Activated CD4-positive, alpha-beta T cell treated with anti-CD3 and anti-CD28 coated beads for 48 hours (primary cell): ENCODE measurements at places on chromosomes 7 and 10.
A peak's percentile ranks its signal among the peaks of the same experiment; 100 is the strongest.

DNA sequence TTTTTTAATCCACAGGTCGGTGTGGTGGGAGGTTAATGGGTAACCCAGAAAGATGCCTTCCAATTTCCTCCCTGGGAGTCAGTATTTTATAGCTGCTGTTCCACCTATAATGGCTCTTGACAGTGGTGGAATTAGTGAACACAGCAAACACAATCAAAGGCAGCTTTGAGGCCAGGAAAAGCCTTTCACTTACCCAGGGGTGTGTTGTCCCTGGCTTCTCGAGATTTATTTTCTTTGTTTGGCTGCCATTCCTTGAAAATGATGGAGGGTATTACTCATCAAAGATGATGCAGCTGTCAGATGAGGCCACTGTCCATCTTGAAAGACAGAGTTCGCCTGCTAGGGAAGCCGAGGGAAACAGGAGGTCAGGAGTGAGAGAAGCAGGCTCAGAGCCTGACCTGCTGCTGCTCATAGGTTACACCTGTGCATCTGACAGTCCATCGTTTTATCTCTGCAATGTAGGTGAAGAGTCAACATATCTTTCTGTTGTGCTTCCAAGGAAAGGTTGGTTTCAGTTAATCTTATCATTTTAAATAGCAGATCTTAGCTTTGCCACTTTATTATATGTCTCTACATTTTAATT is 221.6 kb downstream of the XPNPEP1 start:
- no peak for DNase-seq

DNA sequence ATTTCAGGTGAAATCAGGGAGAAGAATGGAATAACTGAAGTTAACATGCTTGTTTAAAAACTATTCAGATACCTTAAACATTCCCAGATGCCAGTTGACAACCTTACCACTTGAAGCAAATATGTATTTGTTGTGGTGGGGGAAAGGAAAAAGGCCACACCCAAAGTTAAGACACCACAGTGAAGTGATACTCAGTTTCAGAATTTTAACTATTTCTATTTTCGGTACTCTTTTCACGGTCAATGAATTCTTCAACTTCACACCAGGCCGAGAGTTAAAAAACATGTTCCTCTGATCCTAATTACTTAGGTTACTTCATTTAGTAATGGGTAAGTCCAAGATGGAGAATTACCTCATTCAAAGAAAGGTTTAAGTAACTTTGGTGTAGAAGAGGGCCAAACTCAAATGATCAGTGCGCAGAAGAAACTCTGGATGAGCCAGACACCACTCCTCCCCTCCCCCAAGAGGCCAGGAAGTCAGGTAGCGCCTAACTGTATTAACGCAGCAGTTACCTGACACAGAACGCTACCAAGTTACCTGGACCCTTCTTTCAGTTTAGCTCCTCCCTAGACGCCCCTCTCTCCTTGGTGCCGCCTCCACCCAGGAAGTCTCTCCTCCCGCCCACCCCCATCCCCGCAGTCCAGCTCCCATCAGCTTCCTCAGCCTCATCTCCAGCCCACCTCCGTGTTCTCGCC is 700 bp downstream of the MTPN start:
- peak; percentile 44 for DNase-seq

GRCh38 chr7:105327201-105327600 is 61.5 kb downstream of the SRPK2 start:
- DNase-seq = no peak

DNA sequence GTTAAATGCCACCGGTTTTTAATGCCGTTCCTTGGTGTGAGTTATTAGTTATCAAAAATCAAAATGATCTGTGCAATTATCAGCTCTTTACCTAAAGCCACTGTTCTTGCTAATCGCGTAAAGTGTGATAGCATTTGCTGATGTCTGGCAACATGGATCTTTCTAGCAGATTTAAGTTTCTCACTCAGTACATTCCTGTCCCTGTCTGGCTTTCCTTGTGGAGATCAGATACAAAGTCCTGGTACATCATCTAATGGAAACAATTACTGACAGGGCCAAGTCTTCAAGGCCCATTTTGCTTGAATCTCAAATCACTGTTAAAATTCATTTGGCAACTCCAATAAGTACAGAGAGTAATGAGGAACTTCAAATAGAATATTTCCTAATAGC is 755.7 kb downstream of the AUTS2 start:
- no peak for DNase-seq

GRCh38 chr10:1517684-1518083 is 219.6 kb downstream of the ADARB2 start:
- DNase-seq = no peak

DNA sequence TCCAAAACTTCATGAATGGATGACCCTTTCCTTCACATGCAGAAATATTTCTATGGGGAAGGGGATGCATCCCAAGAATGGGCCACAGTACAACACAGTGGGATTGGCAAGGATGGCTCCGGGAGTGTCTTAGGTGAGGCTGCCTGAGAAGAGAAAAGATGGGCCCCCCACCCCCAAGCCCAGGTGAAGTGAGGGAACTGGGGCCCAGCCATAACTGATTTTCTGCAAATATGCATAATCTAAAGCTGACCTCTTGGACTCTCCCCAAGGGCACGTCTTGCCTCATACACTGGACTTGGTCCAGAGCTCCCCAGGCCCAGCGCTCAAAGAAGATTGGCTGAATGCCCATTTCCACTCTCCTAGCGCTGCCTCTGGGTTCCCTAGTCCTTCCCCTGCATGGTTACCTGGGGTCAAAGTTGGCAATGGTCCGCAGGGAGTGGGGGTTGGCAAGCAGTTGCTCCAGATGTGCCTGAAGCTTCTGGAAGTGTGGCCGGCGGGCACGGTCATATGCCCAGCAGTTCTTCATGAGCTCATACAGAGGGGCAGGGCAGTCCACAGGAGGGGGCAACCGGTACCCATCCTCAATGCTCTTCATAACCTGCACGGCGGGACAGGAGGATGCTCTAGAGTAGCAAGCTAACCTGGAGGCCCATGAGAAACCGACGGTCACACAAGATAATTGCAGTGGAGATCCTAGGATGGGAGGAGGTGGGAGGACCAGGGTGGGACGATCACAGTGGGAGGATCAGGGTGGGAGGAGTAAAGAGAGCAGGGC is 12.3 kb downstream of the ZYX start:
- no peak for DNase-seq

GRCh38 chr10:105185161-105185560 is 544.1 kb downstream of the SORCS3 start:
- DNase-seq = no peak

DNA sequence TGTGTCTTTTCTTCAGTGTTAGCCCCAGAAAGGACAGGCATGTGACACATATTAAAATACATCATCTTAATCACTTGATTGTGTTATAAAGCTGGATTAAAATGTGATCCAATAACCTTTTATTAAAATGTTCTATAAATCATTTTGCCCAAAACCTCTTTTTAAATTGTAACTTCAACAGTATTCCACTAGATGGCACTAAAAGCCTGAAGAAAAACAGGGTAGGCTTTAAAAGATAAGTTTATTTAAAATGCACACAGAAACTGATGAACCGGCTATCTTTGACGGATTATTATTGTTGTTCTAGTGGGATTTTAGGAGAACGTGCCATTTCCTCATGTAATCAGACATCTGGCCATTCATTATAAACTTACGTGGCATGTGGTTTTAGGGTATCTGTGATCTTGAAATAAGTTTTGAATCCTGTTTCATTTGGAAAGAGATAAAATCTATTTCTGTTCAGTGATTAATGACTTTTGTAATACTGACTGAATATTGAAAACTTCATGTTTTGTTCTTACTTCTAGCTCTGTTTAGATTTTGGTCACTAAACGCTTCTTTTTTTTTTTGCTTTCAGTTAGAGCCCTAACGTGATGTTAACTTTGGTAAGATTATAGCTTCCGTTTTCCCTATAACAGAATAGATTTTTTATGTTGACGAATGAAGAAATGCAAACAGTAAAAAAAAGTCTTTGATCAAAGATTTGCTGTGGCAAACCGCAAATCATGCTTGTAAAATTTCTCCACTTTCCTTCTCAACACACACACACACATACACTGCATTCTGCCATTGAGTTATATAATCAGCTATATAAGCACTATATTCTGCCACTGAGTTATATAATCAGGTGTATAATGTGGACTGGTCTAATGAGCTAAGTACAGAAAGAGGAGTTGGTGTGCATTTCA is 13.6 kb downstream of the VPS50 start:
- no peak for DNase-seq

- DNase-seq = no peak
Observed at GRCh38 chr10:71343392-71343773, 24.3 kb downstream of the SLC29A3 start.

- DNase-seq = peak; percentile 5
Observed at GRCh38 chr10:34280599-34281374, 534.3 kb downstream of the PARD3 start.

- peak; percentile 1 for DNase-seq
Observed at GRCh38 chr7:58086871-58087535, 637.0 kb downstream of the ZNF716 start.

DNA sequence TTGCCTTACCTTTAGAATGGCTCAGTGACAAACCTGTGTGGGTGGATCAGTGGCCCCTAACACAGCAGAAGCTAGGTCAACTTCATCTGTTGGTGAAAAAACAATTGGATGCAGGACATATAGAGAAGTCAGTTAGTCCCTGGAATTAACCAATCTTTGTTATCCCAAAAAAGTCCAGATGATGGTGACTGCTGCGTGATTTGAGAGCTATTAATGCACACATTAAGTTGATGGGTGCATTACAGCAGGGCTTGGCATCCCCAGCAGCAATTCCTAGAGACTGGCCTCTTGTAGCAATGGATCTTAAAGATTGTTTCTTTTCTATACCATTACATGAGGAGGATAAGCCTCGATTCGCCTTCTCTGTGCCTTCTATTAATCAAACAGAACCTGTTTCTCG is 33.3 kb downstream of the OR13A1 start:
- no peak for DNase-seq

DNA sequence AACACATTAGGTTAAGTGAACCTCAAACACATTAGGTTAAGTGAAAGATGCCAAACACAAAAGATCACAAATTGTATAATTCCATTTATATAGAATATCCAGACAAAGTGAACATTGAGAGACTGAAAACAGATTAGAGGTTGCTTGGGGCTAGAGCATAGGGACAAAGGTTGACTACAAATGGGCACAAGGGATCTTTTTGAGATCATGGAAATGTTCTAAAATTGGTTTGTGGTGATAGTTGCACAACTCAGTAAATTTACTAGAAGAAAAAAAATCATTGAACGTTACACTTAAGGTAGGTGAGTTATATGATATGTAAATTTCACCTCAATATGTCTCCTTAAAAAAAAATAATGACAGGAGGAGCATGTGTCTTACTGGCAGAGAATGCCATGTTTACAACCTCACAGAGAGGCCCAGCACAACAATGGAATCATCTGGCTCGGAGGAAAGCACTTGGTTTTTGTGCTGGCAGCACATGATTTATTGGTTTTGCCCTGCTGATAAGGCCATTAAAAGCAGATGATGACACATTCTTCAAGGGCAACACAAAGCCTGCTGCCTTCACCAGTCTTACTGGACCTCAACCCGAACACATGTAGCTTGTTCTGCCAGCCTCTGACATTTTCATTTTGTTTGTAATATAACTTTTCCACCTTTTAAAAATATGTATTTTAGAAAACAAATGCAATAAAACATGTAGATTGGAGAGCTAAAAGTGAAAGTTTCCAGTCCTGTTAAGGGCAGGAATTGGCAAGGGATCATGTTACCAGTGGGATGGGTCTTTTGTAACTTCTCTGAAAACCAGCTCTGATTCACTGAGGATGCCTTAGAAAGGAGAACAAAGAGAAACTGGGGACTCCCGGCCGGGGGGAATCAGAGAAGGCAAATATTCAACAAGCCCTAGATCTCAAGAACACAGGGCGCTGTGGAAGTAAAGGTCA is 11.9 kb upstream of the LMOD2 start:
- no peak for DNase-seq

DNA sequence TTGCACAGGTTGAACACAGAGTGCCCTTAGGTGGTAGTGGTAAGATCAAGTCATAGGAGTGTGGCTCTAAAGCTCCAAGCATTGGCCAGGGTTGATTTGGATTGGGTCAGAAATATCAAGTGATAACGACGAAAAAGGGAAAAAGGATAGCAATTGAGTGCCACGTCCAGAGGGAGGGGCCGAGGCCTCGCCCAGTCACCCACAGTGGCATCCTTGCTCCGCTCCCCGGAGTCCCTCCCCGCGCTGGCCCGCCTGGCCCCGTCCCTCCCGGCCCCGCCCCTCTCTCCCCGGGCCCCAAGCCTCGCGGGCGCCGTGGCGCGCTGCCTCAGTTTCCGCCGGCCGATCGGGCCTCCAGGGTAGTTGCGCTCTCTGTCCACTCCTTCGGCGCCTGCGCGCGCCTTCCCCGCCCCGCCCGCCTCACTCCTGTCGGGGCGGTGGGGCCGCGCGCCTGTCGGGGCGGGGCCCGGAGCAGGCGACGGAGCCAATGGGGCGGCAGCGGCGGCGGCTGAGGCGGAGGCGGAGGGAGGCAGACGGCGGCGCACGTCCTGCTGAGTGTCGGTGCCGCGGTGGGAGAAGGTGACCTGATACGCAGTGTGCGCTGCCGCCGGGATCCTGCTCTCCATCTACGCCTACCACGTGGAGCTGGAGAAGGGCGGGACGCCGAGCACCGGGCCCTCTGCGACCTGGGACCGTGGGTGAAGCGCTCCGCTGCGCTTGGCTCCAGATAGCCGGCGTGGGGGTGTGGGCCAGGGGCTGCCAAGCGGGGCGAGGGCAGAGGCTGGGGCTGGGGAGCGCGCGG is 209.1 kb upstream of the ZNF722 start:
- DNase-seq = peak; percentile 23

GRCh38 chr7:117152213-117153007 is 170.4 kb downstream of the WNT2 start:
- no peak for DNase-seq

GRCh38 chr10:124009231-124010015 is 84.0 kb downstream of the CHST15 start:
- no peak for DNase-seq

GRCh38 chr7:17371671-17372524 is 73.4 kb downstream of the AHR start:
- no peak for DNase-seq

DNA sequence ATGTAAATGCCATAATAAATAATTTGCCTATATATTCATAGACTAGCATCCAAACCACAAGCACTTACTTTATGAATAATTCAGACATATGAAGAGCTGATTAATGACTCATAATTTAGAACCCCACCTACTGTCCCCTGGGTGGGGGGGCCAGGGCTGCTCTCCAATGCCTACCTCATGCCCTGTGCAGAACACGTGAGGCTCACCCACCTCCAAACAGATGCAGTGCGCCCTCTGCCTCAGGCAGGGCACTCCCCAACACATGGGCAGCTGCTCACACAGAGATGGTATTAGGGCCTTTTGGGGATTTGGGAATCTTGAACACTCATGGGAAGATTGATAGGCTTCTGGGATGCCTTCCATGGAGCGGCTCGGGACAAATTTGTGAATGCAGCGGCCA is 75.1 kb upstream of the INSIG1 start:
- DNase-seq = no peak

GRCh38 chr10:128775743-128776142 is 649.5 kb upstream of the MKI67 start:
- DNase-seq = no peak

DNA sequence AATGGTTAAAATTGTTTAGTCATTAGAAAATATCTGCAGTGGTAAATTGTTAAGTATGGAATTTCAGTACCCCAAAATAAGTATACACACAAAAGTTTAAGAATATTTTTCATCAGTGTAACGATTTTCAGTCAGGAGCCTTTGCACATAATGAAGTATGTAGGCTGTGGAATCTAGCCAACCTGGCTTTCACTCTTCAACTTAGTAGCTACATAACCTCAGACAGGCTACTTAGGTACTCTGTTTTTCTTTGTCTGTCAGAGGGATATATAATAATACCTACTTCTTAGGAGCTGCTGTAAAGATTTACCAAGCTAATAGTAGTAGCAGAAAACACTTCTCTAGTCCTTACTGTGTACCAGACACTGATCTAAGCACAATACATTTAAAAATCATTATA is 137.5 kb downstream of the ZEB1 start:
- no peak for DNase-seq
